Right atrium auricular region (tissue), 2 donors: ENCODE measurements at places on chromosomes 11 and 22. TPM values are rescaled to one million over a fixed set of nuclear protein-coding genes. Genes with fewer than 3 reads are reported as not detected.
A peak's percentile ranks its signal among the peaks of the same experiment; 100 is the strongest.

Gene FKBP2
- total RNA-seq, result 59.1 TPM

Gene MMP27
- total RNA-seq, result not detected

Gene PRPF19
- total RNA-seq, result 20.3 TPM

Gene OR52N2
- total RNA-seq, result not detected

Gene KCTD14
- 3.6 TPM for total RNA-seq

Gene MPZL3
- 2.0 TPM for total RNA-seq

Gene TSGA10IP
- total RNA-seq, result not detected

Gene LAYN
- total RNA-seq, result 5.9 TPM

Gene RASGRP2
- total RNA-seq, result 30.4 TPM

Gene LRP5
- total RNA-seq, result 34.6 TPM

GRCh38 chr11:22699388-22699787 lies 33.0 kb downstream of the GAS2 start:
- H3K27me3 ChIP-seq, result no peaks in the 10 kb centered on the region
- H3K4me1 ChIP-seq, result no peaks in the 10 kb centered on the region
- no peaks in the 10 kb centered on the region for H3K36me3 ChIP-seq
- no peak overlapping the region for H3K27ac ChIP-seq
- no peak for DNase-seq
- no peak overlapping the region for H3K4me3 ChIP-seq

DNA sequence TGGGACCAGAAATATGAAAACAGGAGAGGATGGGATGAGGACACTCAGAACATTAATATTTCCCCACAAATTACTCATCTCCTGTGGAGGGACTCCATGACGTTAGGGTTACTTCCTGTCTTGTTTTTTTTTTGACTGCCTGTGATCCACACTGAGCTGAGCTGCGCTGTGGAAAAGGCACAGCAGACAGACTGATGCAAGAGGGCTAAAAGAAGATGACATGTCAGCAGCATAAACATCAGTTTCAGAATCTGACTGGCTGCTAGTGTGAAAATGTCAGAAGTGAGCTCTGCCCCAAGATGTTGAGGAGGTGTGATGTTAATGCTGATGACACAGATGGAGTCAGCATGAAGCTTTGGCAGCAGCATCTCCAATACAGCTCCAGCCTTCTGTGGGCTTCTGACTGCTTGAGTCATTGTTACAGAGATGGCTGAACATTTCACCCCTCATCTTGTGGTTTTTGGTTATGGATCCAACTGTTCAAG lies 286.8 kb downstream of the BLID start:
- no peaks in the 10 kb centered on the region for H3K36me3 ChIP-seq
- peak overlapping the region; percentile 12 for H3K27ac ChIP-seq
- peak; percentile 83 for DNase-seq
- no peaks in the 10 kb centered on the region for H3K27me3 ChIP-seq
- no peaks in the 10 kb centered on the region for H3K4me1 ChIP-seq
- no peak overlapping the region for H3K4me3 ChIP-seq

DNA sequence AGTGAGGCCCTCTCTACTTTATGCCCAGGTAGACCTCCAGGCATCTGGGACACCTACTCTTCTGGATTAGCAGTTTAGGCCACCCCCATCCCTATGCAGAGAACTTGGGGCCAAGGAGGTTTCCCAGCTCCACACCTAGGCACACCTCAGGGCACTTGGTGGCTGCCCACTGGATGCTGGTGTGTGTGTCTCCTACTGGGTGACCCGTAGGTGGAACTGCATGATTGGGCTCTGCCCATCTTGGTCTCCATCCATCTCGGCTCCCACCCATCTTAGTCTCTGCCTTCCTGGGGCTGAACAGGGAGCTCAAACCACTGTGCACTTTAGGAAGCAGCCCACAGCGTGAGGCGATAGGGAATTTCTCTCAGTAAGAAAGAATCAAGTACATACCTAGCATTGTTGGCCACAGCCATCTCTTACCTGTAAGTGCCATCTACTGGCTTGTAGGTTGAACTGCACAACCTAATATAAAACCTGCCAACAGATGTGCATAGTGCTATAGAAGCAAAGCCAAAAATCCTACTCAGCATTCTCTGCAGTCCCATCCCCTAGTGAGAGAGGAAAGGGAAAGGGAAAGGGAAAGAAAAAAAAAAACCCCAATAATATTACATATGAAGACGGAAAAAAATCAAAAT lies 61.6 kb upstream of the PTPN5 start:
- H3K27me3 ChIP-seq, result no peaks in the 10 kb centered on the region
- H3K36me3 ChIP-seq, result no peaks in the 10 kb centered on the region
- no peak overlapping the region for H3K4me3 ChIP-seq
- no peak overlapping the region for H3K27ac ChIP-seq
- DNase-seq, result no peak

- peaks cover 27% of the 10 kb centered on the region for H3K4me1 ChIP-seq
- H3K27me3 ChIP-seq, result no peaks in the 10 kb centered on the region
- H3K36me3 ChIP-seq, result no peaks in the 10 kb centered on the region
- DNase-seq, result no peak
- H3K4me3 ChIP-seq, result no peak overlapping the region
- H3K27ac ChIP-seq, result no peak overlapping the region
Observed at GRCh38 chr11:46047520-46047919, 73.7 kb downstream of the PHF21A start.

- H3K4me1 ChIP-seq, result no peaks in the 10 kb centered on the region
- no peaks in the 10 kb centered on the region for H3K27me3 ChIP-seq
- H3K36me3 ChIP-seq, result no peaks in the 10 kb centered on the region
- H3K4me3 ChIP-seq, result no peak overlapping the region
- no peak for DNase-seq
- no peak overlapping the region for H3K27ac ChIP-seq
Observed at GRCh38 chr11:102256251-102256650, 61.0 kb upstream of the BIRC3 start.

DNA sequence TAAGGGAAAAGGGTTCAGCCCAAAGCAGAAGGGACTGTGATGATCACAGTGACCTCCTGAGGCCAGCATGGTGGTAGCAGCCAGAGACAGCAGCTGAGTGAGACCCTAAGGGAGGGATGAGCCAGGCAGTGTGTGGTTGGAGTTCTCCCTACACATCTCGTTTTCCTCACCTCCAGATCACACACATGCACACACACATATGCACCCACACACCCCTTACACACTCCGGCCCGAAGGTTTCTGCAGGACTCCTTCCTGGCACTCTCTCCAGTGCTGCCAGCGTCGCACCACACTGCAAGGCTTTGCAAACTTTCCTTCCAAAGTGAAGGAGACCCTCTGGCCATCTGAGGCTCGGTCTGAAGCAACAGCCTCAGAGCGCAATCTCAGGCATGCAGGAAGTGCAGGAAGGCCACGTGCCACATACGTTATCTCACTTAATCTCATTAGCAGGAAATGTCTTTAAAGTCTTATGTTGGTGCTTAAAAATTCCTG lies 26.9 kb upstream of the TP53I11 start:
- no peaks in the 10 kb centered on the region for H3K36me3 ChIP-seq
- H3K27me3 ChIP-seq, result no peaks in the 10 kb centered on the region
- no peaks in the 10 kb centered on the region for H3K4me1 ChIP-seq
- no peak overlapping the region for H3K27ac ChIP-seq
- no peak overlapping the region for H3K4me3 ChIP-seq

DNA sequence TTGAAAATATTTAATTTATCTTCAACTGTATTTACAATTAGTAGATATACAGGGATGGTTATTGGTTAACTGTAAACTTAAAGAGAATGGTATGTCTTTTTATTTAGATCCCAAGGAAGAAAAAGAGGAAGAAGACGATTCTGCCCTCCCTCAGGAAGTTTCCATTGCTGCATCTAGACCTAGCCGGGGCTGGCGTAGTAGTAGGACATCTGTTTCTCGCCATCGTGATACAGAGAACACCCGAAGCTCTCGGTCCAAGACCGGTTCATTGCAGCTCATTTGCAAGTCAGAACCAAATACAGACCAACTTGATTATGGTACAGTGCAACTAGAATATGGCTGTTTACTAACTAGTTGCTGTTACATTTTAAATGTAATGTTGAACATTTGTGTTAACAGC lies 12.7 kb upstream of the CNTF start:
- peaks cover 8% of the 10 kb centered on the region for H3K4me1 ChIP-seq
- no peak overlapping the region for H3K27ac ChIP-seq
- peaks cover 49% of the 10 kb centered on the region for H3K36me3 ChIP-seq
- H3K27me3 ChIP-seq, result no peaks in the 10 kb centered on the region
- no peak for DNase-seq

DNA sequence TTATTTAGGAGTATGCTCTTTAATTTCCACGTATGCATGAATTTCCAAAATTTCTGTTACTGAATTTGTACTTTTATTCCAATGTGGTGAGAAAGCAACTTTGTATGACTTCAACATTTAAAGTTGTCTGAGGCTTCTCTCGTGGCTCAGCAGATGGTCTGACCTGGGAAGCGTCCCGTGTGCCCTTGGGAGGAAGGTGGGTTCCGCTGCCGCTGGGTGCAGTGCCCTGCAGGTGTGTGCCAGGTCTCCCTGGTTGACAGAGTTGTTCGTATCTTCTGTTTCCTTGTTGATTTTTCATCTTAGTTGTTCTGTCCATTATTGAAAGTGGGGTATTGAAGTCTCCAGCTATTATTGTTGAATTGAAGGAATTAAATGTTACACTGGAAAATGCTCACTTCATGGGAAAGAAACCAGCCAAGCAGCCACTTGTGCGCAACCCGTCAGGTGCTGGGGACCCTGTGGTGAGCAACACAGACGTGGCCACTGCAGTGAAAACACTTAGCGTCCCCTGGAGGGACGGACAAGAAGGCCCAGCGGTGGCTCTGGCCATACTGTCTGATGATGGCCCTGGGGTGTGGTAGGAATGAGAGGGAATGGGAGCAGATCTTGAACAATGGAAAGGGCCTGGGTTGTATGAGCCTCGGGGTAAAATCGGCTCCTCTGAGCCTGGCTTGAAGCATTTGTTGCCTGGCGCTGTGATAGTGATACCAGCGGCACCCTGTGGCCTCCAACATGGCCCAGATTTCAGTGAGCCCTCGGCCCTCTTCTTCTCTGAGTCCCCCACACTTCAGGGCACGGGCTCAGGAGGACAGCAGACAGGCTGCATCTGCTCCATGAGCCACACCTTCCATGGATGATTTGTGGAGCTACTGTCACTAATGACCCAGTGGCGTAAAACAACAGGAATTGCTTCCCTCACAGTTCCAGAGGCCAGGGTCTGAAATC lies 31.5 kb upstream of the KRTAP5-7 start:
- DNase-seq, result no peak
- no peak overlapping the region for H3K4me3 ChIP-seq
- H3K4me1 ChIP-seq, result no peaks in the 10 kb centered on the region
- H3K27me3 ChIP-seq, result no peaks in the 10 kb centered on the region

DNA sequence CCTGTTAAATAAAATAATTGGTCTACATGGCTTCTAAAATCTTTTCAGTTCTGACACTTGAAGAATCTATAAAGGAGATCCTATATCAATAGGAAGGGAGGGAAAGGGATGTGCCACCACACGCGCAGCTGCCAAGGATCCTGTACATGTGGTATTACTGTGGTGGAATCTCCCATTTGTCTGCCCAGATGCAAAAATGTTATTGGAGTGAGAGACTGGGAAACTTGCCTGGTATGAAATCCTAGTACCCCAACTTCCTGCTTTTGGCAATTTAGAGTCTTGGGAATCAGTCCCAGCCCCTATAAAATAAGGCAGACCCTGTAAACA lies 81.9 kb upstream of the PICALM start:
- H3K4me3 ChIP-seq, result no peak overlapping the region
- peak overlapping the region; percentile 77 for H3K27ac ChIP-seq
- DNase-seq, result no peak
- no peaks in the 10 kb centered on the region for H3K4me1 ChIP-seq

- peaks cover 10% of the 10 kb centered on the region for H3K36me3 ChIP-seq
- peak overlapping the region; percentile 77 for H3K4me3 ChIP-seq
Observed at GRCh38 chr22:31346733-31347250, 646 bp upstream of the PATZ1 start.

GRCh38 chr22:48464246-48464645 lies 1363.4 kb downstream of the BRD1 start:
- H3K27me3 ChIP-seq, result no peaks in the 10 kb centered on the region
- H3K36me3 ChIP-seq, result no peaks in the 10 kb centered on the region
- no peak overlapping the region for H3K4me3 ChIP-seq
- no peak for DNase-seq

DNA sequence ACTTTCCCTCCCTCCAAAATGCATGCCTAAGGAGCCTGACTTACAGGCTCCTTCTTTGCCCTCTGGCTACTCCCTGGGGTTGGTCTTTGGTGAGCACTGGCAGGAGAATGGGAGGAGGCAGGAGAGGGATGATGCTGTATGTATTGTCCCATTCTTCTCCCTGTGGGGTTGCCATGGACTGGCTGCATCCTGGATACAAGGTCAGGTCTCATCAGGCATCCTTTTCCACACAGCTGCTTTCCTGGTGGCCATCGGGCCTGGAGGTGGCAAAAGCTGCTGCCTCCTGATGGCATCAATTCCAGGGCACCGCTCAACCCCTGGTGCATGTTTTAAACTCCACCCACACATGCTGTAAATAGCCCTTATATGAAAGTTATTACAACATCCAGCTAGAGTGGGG lies 257.2 kb downstream of the ETS1 start:
- H3K36me3 ChIP-seq, result no peaks in the 10 kb centered on the region
- no peaks in the 10 kb centered on the region for H3K27me3 ChIP-seq
- H3K4me1 ChIP-seq, result no peaks in the 10 kb centered on the region
- H3K4me3 ChIP-seq, result no peak overlapping the region
- H3K27ac ChIP-seq, result no peak overlapping the region

GRCh38 chr22:45314786-45315185 lies 5.1 kb downstream of the FAM118A start:
- H3K27ac ChIP-seq, result peak overlapping the region; percentile 43
- no peaks in the 10 kb centered on the region for H3K36me3 ChIP-seq
- H3K27me3 ChIP-seq, result no peaks in the 10 kb centered on the region

DNA sequence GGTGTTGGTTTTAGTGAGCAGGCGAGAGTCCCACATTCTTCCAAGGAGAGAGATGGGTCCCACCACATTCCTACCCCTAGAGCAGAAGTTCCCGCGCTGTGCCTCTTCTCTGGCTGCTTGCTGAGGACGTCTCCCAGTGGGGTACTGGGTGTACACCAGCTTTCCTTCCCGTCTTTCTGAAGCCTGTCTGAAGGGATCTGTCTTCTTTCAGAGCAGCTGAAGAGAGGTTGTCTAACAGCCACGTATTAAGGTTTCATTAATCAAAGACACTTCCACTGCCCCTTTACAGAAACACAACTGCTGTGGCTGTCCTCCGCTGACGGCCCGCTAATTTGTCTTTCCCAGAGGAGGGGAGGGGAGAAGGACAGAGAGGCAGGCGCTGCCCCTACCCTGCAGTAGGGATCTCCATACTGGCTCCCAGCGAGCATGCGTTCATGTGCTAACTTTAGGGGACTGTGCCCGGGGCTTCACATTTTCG lies 56.0 kb downstream of the ZBTB16 start:
- no peaks in the 10 kb centered on the region for H3K27me3 ChIP-seq
- no peak for DNase-seq
- H3K36me3 ChIP-seq, result peaks cover 12% of the 10 kb centered on the region
- H3K27ac ChIP-seq, result peak overlapping the region; percentile 61
- H3K4me1 ChIP-seq, result peaks cover 97% of the 10 kb centered on the region

DNA sequence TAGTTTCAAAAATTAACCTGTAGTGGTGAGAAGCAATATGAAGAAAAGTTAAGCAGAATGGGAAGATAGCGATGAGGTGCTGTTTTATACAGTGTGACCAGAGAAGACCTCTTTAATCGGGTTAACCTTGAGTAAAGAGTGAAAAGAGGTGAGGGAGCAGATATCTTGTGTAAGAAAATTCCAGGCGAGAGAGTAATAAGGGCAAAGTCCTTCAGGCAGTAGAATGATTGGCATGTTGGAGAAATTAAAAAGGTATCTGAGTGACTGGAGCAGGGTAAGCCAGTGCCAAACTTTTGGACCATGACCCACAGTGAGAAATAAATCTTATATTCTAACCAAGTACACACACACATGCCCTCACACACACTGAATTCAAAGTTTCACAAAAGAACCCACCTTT lies 374.7 kb upstream of the LARGE1 start:
- no peak for DNase-seq
- no peak overlapping the region for H3K4me3 ChIP-seq
- no peaks in the 10 kb centered on the region for H3K36me3 ChIP-seq
- no peaks in the 10 kb centered on the region for H3K4me1 ChIP-seq
